GM20000 (cell line): ENCODE measurements at places on chromosomes 16 and 17.
A peak's percentile ranks its signal among the peaks of the same experiment; 100 is the strongest.

- peak; percentile 96 for DNase-seq
Measured at GRCh38 chr17:7351665-7352502, at the start of gene KCTD11. KCTD11 (plus strand) TSS chr17:7352162.

DNA sequence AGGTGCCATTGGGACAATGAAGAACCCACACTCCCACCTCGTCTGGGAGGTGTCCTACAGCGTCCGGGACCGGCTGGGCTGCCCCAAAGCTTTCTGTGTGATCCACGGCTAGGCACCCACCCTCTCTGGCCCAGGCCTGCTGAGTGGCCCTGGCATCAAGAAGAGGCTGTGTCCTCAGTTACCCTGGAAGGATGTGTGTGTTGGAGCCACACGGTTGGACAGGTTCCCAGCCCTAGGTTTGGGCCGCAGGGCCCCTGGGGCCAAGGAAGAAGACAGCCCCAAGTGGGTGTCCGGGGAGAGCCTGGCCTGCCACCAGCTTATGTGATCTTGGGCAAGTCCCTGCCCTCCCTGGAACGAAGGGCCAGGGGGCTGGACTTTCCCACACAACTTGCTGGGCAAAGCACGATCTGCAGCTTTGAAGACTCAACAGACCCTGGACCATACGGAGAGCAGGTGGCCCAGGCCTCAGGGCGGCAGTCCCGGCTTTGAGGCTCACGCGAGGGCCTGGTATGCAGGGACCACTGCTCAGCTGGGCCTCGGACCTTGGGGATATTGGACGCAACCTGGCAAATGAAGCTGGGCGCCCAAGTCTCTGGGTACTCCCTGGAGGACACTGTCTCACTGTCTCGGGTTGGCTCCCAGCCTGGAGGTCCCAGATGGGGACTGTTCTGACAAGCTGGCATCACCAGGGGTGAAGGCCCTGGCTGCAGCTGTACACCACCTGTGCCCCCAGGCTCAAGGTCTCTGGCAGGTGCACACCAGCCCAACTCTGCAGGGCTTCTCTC is 17.5 kb downstream of the MYBBP1A start:
- no peak for DNase-seq

GRCh38 chr16:25771812-25772568 is 80.2 kb downstream of the HS3ST4 start:
- DNase-seq, result no peak

DNA sequence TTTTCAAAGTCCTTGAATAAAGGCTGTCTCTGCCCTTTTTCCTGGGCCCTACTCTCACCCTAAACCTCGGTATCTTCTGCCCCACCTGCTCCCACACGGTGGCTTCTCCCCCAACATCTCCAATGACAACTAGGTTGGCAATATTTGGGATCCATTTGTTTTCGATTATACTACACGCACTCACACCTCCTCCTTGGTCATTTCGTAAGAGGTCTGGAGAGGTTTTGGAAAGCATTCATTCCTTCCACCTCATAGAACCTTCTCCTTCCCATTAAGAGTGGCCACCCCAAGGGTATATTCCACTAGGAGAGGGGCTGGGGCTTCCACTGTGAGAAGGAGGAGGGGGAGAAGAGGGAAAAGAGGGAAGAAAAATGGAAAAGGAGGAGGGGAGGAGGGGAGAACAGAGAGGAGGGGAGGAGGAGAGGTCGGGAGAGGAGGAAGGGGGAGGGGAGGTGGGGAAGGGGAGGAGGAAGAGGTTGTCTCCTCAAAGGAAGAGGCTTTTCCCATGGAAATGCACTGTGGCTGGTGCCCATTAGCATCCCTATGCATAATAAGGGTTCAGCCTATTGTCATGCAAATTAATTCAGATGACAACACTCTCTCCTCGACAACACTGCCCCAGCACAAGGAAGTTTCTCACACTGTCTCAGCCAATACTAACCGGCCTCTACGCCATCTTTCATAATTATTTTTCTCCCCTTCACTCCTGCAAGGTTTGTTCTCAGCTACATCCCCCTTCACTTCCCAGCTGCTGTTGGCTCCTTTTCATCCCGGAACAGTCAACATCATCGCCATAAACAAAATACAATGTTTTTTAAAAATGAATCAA is 30.0 kb downstream of the SOX9 start:
- DNase-seq, result no peak

- no peak for DNase-seq
Measured at GRCh38 chr17:5500247-5500588, 13.9 kb downstream of the MIS12 start.

- DNase-seq, result no peak
Measured at GRCh38 chr16:10921536-10922327, 20.5 kb downstream of the DEXI start.

DNA sequence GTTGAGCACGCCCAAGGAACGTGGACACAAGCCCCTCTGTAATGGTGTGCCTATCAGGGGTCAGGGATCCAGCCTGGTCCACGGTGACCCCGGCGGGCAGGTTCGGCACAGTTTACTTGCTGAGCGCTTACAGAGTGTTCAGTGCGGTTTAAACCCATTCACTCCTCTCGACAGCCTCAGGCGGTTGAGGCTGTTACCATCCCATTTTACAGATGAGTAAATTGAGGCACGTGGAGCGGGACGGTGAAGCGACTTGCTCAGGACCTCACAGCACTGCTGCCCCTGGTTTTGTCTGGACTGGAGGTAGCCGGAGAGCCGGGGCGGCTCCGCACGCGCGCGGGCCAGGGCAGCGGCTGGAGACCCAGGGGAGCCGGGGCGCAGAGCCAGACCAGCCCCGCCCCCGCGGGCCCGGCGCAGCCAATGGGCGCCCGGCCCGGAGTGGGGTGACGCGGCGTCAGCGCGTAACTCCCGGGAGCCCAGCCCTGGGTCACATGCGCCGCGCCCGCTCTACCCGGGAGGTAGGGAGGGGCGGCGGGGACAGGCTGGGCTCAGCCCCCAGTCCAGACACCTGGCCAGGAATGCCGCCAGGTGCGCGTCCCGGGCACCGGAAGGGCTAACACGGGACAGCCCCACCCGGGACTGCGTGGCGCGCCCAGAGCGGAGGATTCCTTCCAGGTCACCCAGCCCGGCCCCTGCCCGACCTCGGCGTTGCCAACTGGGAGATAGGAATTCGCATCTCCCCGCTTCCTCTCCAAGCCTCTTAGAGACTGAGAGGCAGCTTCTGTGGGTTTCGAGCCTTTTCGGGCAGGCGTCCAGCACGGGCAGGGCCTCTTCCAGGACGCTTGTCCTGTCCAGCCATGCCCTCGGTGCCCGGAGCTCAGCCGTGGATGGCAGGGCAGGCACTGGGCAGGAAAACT is 3.3 kb upstream of the SREBF1 start:
- peak; percentile 97 for DNase-seq

GRCh38 chr17:3647769-3648555 is 11.4 kb downstream of the CTNS start:
- DNase-seq, result no peak

GRCh38 chr16:48420437-48420836 is 35.2 kb upstream of the SIAH1 start:
- DNase-seq, result no peak

- no peak for DNase-seq
Measured at GRCh38 chr16:85600530-85601271, 12.4 kb upstream of the GSE1 start.

- no peak for DNase-seq
Measured at GRCh38 chr16:16093628-16094332, 129.5 kb downstream of the ABCC6 start.

GRCh38 chr17:6110088-6110487 is 39.9 kb downstream of the WSCD1 start:
- peak; percentile 51 for DNase-seq

DNA sequence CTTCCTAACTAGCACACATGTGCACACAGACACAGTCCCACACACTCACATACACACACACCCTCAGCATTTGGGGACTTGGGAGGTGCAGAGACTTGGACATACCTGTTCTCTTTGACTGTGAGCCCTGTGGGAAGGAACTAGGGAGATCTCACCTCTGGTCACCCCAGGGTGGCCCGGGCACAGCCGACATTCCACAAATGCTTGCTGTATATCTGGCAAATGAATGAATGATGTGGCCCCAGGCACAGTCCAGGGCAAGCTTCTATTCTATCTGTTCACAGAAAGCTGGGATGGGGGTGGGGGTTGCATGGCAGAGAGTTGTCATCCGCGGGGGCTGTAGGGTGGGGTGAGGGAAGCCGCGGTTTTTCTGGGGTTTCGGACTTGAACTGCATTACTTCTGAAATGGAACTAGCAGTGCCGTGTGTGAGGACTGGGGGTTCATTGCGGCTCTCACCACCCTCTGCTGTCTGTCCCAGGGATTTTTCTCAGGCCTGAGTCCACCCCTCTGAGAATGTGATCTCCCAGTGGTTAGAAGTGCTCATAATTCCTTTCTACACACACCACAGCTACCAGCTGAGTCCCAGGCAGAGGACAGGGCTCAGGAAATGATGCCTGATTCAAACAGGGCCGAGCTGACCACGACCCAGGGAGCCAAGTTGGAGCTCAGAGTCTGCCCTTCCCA is 3.3 kb upstream of the RIPOR1 start:
- DNase-seq, result no peak

- no peak for DNase-seq
Measured at GRCh38 chr17:12719948-12720347, 54.3 kb downstream of the MYOCD start.

- no peak for DNase-seq
Measured at GRCh38 chr17:55622547-55622946, 100.1 kb downstream of the TMEM100 start.

DNA sequence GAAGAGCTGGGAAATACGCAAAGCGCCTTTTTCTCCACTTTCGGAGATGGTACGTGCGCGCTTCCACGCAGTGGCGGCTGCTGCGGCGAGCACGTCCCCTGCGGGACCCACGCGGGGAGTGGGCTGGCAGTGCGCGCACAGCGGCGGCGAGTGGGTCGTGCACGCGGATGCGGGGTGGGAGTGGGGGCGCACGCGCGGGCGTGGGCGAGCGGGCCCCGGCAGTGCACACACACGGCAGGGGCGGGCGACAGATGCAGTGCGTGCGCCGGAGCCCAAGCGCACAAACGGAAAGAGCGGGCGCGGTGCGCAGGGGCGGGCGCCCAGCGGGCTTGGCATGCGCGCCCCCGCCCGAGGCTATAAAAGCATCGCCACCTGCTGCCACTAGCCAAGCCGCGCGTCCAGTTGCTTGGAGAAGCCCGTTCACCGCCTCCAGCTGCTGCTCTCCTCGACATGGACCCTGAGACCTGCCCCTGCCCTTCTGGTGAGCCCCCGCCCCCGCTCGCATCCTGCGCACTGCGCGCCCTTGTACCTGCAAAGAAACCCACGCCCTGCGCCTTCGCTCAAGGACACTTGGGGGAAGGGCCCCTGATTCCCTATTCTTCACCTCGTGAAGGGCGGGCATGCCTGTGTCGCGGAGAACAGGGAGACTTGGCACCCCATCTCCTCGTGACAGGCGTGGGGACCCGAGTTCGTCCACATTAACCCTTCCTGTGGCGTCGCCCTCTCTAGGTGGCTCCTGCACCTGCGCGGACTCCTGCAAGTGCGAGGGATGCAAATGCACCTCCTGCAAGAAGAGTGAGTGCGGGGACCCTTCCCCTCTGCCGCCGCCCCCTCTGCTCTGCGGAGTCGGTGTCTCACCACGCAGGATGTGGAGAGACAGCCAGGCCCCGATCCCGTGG is at the start of gene MT3:
Gene MT3 (plus strand): TSS at position 388 of the 899 bp plus-strand sequence. CDS start 63 bp downstream, at position 451.
- DNase-seq, result no peak

DNA sequence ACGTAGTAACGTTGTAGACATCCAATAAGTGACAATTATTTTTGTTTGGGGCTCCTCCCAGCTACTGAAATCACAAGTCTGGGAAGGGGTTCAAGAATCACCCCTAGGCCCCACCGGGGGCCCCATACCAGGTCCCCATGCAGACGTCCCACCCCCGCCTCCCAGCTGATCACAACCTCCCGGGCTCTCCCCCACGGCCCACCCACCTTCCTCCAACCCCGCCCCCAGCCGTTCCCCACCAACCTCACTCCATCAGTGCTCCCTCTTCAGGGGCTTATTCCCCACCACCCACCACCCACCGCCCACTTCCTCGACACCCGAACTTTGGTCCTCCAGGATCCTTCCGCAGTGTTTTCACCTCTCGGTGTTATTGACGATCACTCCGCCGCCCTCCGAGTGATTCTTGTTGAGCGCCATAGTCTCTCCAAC is 240 bp downstream of the WBP2 start:
- peak; percentile 36 for DNase-seq

DNA sequence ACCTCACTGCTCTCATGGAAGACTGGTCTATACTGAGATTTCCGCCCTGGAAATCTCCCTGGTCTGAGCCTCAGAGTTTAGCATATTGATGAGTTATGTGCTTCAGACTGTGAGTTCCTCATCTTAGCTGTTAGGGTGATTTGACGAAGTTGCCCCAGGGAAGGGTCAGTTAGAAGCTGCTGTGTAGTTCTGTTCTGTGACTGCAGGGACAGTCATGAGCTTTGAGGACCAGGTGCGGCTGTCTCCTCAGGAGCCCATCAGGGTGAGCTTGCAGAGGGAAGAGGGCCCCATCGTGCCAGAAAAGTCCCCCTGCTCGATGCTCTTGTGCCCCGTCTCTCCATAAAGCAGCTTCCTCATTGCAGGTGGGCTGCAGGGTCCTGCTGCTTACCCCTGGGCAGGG is 28.3 kb upstream of the IL17C start:
- DNase-seq, result no peak

DNA sequence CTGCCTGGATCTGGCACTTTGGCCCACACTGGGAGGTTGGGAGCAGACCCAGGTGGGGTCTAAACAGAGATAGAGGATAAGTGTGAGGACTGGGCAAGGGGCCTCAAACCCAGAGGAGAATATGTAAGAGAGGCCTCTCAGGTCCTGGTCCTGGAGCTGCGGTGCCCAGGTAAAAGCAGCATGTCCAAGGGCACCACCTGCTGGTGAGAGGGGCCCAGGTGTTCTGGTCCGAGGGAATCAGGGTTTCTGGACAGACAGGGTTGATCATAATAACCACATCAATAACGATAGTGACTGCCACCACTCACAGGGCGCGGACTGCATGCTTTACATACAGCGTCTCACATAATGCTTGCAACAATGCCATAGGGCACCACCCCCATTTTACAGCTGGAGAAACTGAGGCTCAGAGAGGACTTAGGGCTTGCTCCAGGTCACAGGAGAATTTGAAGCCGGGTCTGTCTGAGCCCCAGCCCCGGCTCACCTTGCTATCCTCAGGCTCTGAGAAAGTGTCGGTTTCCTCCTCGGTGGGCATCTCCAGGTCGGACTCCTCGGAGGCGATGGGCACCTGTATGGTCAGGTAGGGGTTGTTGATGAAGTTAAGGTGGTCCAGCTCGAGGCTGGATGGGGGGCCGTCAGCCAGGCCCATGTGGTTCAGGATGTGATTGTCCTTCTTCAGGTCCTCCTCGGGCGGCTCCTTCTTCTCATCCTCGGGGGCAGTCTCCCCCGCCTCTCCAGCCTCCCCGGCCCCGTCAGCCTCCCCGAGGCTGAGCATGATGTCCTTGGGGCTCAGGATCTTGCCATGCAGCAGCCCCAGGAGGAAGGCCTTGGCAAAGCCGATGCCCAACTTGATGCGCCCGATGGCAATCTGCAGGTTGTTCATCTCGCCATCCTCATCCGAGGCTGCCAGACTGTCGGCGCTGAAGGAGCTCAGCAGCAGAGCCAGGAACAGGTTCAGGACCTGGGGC is 19.1 kb upstream of the CD79B start:
- DNase-seq, result peak; percentile 70

- no peak for DNase-seq
Measured at GRCh38 chr17:76357597-76358158, 4.0 kb upstream of the PRPSAP1 start.

GRCh38 chr16:1159973-1160772 is 7.3 kb downstream of the CACNA1H start:
- no peak for DNase-seq
